T1000 (cell line): ENCODE measurements at places on chromosomes 11 and 22.

DNA sequence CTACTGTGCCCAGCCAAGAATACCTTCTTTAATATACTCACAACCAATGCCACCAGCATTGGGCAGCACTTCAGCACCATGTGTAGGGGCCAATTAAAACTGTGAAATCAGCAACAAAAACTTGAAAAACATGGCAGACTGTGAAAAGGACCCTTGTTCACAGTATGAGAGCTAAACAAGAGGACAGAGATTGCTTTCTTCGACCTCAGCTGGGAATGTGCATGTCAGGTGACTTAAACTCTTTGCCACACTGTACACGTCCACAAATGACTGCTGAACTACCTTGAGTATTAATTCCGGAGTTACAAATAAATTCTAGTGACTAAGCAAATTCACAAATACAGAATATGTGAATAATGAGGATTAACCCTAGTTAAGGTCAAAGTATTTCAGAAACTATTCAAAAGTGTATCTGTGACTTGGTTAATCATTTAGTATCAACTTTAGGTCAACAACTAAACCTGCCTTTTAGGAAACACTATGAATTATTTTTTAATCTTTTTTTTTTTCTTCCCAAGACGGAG is 33.0 kb downstream of the DDX6 start:
- no peak for DNase-seq

DNA sequence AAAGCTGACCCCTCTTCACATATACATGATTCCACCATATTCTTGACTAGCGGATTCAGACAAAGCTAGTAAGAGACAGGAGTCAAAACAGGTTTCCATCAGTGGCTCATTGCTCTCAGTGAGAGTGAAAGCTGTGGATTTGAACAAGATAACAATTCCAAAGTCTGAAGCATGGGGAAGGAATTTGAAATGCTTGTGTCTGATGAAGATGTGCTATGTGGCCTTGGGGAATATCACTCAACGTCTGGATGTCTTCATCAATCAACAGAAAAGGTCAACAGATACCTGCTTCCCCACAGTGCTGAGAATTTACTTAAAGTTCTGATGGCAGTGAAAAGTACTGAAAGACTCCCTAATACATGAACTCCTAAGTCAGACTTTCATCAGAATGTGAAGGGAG is 46.9 kb upstream of the SESN3 start:
- no peak for DNase-seq

- DNase-seq = no peak
These were observed 1493.7 kb downstream of the TBC1D22A start for GRCh38 chr22:48256041-48256739.

- DNase-seq = no peak
These were observed 28.4 kb upstream of the TTC12 start for GRCh38 chr11:113286009-113286408.

DNA sequence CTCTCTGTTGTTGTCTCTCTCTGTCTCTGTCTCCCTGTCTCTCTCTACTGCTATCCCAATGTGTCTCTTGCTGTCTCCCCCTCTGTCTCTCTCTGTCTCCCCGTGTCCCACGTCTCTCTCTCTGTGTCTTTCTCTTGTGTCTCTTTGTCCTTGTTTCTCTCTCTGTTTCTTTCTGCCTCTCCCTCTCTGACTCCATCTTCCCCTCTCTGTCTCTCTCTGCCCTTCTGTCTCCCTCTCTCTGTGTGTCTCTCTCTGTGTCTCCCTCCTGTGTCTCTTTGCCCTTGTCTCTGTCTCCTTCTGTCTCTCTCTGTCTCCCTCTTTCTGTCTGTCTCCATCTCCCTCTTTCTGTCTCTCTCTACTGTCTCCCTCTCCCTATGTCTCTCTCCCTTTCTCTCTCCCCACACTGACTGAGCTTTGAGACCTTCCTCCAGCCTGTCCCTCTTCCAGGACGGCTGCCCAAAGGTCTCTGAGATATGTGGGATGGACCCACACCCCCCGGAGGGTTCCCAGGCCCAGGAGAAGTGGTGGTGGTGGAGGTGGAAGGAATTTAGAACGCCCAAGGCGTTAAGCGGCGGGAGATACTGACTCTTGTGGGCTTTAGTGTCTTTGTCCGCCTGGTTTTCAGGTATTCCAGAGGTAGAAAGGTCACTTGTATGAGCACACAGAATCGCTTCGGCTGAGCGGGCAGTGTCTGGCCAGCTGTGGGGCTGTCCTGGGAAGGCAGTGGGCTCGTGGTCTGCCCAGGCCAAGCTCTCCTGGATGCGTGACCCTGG is 65.5 kb upstream of the CCND1 start:
- no peak for DNase-seq

GRCh38 chr11:85698195-85698594 is 12.2 kb upstream of the CCDC89 start:
- no peak for DNase-seq

DNA sequence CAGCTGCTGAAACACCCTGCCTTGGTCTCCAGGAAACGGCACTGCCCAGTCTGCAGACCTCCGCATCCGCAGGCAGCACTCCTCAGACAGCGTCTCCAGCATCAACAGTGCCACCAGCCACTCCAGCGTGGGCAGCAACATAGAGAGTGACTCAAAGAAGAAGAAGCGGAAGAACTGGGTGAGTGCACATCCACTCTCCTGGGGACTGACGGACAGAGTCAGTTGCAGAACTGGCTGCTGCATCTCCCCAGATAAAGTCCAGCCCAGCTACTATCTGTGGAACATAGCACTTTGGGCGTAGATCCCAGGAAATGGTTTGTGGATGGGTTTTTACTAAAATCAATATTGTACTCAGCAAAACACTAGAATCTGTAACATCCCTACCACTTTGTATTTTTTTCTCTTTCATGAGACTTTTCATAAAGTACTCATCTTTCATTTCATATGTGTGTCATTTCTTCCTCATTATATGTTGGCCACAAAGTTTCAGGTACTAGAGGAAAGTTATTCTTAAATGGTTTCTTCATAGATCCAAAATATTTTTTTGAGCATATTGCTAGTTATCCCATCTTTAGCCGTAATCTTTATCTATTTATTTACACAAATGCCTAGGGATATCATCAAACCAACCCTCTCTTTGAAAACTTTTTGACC is 80.1 kb downstream of the DBX1 start:
- DNase-seq = no peak

GRCh38 chr11:134372536-134372935 is 39.5 kb downstream of the B3GAT1 start:
- no peak for DNase-seq

DNA sequence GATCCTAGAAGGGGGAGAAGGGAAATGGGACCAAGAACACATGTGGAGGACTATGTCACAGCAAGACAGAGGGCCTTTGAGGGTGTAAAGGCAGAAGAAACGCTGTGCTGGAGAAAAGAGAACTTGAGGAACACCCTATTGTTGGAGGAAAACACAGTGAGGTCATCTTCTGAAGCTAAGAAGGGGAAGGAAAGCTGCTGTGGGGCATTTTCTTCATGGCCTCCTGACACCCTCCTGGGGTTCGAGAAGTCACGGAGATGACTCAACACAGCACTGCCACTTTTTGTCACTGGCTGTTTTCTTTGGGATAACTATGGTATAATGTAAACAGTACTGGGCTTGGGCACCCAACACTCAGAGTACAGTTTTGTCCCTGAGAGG is 492.6 kb upstream of the CADM1 start:
- no peak for DNase-seq

DNA sequence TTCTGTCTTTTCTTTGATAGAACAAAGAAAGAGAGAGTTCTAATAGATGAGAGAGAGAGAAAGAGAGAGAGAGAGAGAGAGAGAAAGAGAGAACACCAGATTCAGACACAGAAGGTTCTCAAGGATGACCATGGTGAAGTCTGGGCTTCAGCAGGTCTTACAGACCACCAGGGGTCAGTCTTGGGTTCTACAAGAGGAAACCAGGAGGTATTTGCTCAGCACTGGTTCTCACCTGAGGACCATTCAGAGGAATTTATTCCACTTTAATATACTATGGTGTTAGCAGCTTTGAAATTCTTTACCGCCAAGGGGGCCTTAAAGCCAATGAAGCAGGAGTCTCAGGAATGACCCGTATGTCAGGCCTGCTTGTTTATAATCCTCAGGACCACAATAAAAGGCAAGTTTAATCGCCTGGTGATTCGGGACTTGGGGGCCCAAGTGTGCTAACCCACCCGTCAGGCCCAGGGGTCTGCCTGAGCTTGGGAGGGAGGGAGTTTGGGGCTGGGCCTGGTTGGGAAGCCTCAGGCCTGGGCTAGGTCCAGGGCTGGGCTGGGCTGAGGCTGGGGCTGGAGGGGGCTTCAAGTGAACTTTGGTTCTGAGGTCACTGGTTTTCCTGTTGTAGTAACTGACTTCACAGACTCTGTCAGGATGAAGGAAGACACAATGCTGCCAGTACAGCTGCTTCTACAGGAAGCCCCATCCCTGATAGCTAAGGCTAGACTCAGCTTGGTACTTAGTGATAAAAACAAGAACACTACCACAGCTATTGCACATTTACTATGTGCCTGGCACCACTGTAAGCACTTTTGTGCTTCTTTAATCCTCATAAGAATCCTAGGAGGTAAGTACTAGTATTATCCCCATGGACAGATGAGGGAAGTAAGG is 179.2 kb upstream of the ZBED5 start:
- no peak for DNase-seq

DNA sequence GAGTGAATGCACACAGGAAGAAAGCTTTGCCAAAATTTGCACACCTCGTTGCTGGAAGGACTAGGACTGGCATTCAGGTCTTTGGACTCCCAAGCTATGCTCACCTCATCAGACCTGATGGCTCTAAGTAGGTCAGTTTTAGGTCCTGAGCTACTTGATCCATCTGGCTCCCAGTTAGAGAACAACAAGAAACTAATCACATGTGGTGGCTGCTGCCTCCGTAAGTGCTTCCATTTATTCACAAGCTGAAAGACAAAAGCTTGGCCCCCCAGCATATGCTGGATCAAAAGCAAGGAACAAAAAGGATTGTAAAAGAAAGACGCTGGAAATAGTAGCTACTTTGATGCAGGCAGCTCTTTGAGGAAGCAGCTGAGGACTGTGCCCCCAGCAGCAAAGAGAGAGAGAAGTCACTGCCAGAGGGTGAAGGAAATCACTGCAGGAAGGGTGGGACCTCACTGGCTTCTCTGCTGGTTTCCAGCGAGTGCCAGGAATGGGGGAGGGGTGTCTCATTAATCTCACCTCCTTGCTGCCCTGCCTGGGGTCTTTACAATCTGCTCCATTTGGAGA is 268.9 kb downstream of the KIRREL3 start:
- no peak for DNase-seq

GRCh38 chr11:78268591-78269410 is 80.1 kb downstream of the USP35 start:
- DNase-seq = no peak

DNA sequence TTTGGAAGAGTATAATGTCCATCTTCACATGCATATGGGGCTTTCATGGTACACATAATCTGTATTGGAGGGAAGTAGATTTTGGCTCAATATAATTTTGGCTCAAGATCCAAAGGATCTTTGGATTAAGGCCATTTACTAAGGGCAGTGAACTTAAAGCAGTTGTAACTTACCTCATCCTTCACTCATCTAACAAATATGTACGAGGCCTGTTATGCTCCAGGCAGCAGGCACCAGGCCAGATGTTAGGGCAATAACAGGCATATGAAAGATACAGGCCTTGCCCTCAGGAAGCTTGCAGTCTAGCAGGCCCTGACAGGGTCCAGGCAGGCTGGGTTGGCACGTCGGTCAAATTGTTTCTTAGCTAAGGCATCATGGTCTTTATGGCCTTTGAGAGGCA is 44.6 kb downstream of the LIF start:
- no peak for DNase-seq

DNA sequence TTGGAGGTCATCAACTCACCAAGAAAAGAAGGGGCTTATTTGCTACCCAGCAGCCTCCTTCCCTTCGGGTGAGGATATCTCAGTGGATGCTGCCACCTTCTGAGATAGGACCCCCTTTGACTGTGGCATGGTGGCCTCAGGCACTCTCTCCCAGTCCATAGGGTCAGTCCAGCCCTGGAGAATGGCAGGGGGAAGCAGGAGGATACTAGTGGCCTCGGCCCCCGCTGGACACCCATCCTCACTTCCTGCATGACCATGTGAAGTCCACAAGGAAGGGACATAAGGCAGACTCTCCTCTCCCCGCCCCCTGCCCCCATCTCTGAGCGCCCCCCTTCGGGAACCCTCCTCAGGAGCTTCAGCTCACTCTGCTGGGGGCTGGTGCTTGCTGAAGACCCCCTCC is 24.4 kb downstream of the TPBGL start:
- DNase-seq = no peak

GRCh38 chr11:128921793-128922192 is 20.9 kb downstream of the TP53AIP1 start:
- no peak for DNase-seq

- DNase-seq = no peak
These were observed 662 bp upstream of the TRIM3 start for GRCh38 chr11:6474413-6474792.

DNA sequence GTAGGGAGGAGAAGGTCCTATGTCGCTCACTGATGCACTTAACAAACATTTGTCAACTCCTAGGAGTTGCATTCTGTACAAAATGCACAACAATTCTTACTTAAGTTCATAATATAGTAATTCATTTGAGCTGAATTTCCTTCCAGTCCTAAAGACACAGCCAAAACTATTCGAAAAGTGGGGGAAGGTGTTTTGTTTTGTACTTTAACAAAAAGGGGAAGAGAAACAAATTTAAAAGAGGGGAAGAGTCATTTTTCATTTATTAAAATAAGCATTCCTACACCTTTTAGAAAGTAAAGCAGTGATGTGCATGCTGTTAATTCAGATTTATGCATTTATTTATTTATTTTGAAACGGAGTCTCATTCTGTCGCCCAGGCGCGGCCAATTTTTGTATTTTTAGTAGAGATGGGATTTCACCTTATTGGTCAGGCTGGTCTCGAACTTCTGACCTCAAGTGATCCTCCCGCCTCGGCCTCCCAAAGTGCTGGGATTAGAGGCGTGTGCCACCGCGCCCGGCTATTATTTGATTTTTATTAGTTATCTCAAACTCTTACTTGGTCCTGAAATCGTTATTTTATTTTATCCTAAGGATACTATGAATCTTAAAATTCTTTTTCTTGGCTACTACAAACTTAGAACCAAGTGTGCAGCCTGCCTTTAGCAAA is 1.1 kb upstream of the FANCF start:
- no peak for DNase-seq

- no peak for DNase-seq
These were observed 883.3 kb downstream of the NTM start for GRCh38 chr11:132253469-132254264.
